ENCODE measurements at places on chromosomes 6 and 20. TPM values are rescaled to one million over a fixed set of nuclear protein-coding genes. Genes with fewer than 3 reads are reported as not detected.

DNA sequence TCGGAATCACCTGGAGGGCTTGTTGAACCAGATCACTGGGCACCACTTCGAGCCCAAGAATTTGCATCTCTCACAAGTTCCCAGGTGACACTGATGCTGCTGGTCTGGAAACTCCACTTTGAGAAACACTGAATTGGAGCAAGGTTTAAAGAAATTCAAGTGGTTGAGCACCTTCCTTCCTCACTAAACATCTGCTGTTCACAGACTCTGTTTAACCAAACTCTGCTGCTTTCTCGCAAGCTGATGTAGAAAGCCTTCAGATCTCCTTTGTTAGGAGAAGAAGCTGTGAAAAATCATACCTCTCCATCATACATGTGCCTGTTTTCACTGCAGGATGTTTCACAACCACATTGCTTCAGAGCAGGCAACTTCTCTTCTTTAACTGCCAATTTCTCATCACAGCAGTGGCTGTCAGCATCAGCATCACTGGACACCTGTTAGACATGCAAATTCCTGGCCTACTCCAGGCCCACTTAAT lies 87.5 kb upstream of the TOP1 start:
- H3K4me1 ChIP-seq: no peaks in the 10 kb centered on the region
- H3K36me3 ChIP-seq: no peaks in the 10 kb centered on the region
- H3K27ac ChIP-seq: no peak overlapping the region
- no peak for DNase-seq
- H3K27me3 ChIP-seq: no peaks in the 10 kb centered on the region

The MDFI gene
- 37.3 TPM for total RNA-seq

DNA sequence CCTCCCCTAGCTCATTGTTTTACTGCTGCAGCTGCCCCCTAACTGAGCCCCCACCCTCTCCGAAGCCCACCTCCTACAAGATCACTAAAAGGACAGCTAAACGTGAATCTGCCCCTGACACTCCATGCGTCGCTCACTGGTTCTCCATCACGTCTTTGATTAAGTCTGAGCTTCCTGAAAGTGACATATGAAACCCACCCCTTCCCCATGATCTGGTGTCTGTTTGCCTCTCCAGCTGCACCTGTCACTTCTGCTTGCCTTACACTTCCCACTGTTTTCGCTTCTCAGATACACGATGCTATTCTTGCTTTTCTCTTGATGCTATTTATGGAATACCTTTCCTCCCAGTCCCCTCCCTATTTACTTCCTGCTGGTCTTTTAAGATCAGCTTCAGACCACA lies 8.0 kb upstream of the PERP start:
- H3K4me1 ChIP-seq: no peaks in the 10 kb centered on the region
- H3K27ac ChIP-seq: no peak overlapping the region
- no peaks in the 10 kb centered on the region for H3K27me3 ChIP-seq
- no peak overlapping the region for H3K4me3 ChIP-seq
- H3K36me3 ChIP-seq: no peaks in the 10 kb centered on the region
- DNase-seq: no peak

The LEMD2 gene
- total RNA-seq: 55.5 TPM

DNA sequence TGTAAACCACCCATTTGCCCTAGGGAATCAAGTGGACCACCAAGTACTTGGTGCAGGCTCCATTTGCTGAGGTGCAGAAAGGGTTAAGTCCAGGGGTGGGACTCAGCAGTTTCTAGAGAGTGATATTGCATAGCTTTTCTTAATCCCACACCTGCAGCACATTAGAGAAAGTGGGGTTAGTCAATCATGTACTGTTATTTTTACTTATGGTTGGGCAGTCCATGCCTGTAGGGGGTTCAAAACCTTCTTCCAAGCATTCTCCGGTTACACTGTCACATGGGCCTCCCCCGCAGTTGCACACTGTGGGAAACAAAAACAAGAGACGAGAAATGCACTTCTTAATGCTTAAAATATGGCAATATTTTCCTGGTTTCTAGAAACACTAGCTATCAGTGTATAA lies 65.5 kb downstream of the LAMA4 start:
- no peaks in the 10 kb centered on the region for H3K4me1 ChIP-seq
- H3K36me3 ChIP-seq: no peaks in the 10 kb centered on the region
- DNase-seq: no peak
- no peaks in the 10 kb centered on the region for H3K27me3 ChIP-seq

- H3K4me3 ChIP-seq: no peak overlapping the region
- H3K36me3 ChIP-seq: no peaks in the 10 kb centered on the region
Measured at GRCh38 chr20:19713822-19714578, 44.1 kb upstream of the RIN2 start.

GRCh38 chr20:53425941-53426340 lies 167.7 kb downstream of the ZNF217 start:
- DNase-seq: no peak
- no peaks in the 10 kb centered on the region for H3K36me3 ChIP-seq
- H3K27me3 ChIP-seq: no peaks in the 10 kb centered on the region

DNA sequence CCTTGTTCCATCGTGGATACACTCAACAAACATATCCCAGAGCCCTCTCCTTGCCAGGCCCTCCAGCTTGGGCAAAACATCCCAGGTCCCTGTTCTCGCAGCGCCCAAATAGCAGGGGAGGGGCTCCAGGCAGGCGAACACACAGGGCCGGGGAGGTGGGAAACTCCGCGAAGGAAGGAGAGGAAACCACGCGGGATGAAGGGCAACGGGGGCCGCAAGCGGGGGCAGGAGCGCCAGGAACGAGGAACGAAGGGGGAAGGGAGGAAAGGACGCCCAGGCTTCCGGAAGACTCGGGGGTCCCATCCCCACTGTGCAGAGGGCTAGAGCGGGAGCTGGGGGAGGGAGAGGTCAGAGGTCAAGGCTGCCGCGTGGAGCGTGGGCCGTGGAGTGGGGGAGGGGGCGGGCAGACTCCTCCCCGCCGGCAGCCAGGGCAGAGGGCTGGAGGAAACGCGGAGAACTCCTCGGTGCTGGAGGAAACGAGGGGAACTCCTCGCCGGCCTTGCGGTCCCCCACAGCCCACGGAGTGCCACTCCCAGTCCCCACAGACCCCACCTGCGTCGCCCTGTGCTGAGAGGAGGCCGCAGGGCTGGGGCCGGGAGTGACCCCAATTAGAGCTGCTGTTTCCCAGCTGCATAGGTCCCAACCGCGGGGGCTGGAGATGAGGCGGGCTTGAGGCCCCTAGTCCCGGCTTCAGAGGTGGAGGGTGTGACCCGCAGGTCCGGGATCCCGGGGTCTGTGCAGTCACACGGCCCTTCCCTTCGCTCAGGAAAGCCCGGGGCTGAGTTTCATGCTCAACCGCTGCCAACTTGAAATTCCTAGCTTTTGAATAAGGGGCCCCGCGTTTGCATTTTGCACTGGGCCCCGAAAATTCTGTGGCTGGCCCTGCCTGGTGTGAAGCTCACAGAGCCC lies 1.2 kb upstream of the RBM38 start:
- H3K27me3 ChIP-seq: no peaks in the 10 kb centered on the region
- H3K36me3 ChIP-seq: no peaks in the 10 kb centered on the region
- peaks cover 46% of the 10 kb centered on the region for H3K4me1 ChIP-seq
- H3K4me3 ChIP-seq: peak overlapping the region; percentile 45

- DNase-seq: no peak
- no peak overlapping the region for H3K4me3 ChIP-seq
- no peaks in the 10 kb centered on the region for H3K27me3 ChIP-seq
- H3K36me3 ChIP-seq: no peaks in the 10 kb centered on the region
- H3K27ac ChIP-seq: no peak overlapping the region
- H3K4me1 ChIP-seq: no peaks in the 10 kb centered on the region
Measured at GRCh38 chr6:74626288-74626687, 579.6 kb downstream of the COL12A1 start.

All from vagina (tissue), 2 donors.